Thoracic aorta (tissue), 2 donors: ENCODE measurements at places on chromosomes 16 and 17. TPM values are rescaled to one million over a fixed set of nuclear protein-coding genes. Genes with fewer than 3 reads are reported as not detected.

PPP1R1B gene
- 0.27 TPM for total RNA-seq

DNA sequence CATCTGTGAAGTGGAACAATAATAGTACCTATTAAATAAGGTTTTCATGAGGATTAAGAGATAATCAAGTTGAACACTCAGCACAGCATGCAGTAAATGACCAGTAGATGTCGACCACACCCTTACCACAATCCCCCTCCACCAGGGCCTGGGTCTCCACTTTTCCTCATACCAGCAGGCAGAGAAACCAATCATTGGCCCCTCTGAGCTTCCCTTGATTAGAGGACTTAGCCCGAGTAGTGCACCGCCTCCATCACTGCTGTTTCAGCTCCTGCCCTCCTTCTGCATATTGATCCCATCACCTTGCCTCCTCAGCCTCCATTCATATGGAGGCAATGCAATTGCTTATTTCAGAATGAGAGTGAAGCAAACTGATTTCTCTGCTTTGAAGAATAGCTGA is 96.5 kb upstream of the CDH11 start:
- no peak for DNase-seq

- DNase-seq, result no peak
These were observed 10.9 kb downstream of the HSPB9 start for GRCh38 chr17:42133461-42134041.

DNA sequence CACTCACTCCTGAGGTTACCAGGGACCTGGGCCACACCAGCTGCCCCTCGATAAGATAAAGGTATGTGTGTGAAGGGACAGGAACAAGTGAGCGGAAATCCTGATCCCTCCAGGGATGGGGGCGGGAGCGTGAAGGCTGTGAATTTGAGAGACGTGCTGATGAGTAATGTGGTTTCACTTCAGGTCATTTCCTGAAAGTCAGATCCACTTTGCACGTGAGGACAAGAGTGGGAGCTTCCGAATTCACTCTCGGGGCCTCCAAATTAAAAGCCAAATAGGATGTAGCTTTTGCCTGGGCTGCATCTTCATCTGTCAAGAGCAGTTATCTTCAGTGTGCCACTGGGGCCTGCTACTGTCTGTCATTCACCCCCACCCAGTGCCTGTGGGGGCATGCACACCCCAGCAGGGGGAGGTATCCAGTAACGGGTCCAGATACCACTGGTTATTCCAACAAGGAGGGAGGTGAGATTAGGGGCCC is 87.4 kb upstream of the LHX1 start:
- DNase-seq, result no peak

DNA sequence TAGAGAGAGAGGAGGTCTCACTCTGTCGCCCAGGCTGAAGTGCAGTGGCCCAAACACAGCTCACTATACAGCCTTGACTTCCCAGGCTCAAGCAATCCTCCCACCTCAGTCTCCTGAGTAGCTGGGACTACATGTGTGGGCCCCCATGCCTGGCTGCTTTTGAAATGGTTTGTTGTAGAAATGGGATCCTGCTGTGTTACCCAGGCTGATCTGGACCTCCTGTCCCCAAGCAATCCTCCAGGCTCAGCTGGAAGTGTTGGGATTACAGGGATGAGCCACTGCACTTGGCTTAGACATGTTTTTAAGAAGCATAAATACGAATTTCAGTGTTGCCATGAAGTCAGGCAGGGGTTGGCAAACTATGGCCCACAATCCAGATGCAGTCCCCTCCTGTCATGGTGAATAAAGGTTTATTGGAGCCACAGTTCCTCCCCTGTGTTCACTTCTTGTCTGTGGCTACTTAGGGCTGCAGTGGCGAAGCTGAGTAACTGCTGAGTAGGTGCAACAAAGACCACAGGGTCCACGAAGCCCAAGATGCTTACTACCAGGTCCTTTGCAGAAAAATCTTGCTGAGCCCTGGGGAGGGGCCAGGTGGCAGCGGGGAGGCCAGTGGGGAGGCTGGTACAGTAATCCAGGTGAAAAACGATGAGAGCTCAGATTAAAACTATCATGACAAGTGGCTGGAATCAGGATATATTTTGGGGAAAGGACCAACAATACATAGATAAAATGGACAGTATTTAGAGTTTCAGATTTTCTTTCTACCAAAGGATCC is 35.2 kb downstream of the TNFRSF13B start:
- no peak for DNase-seq

DNA sequence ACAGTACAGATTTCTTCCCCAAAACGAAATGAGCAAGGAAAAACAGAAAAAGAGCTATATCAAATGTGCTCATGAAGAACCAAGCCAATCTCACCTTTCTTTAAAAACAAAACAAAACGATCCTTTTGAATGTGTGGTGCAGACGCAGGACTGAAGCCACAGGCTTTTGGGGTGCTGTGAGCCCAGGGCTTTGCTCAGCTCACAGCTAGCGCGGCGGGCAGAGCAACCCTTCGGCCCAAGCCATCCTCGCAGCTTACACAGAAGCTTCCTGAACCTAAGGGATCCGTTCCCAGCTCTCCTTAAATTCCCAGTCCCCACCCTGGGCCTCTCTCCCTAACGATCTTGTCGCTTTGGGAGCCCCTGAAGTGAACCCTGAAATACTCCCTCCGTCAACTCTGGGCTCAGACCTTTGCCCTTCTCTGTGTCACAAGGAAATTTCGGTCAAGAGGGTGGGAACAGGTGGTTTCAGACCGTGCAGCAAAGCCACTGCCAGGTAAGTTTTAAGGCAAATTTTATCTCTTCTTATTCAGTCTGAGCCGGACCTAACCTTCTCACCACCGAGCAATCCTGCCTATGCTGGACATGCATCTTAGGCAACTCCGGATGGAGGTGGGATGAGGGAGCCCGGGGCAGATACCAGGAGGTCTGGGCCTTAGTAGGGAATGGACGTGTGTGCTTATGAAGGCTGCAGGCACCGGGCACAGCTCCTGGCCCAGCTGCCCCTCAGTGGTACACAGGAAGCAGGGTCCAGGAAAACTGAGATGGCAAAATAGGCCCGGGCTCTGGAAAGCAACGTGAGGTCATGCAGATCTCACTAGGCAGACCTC is 52.0 kb downstream of the COTL1 start:
- DNase-seq, result no peak
